ENCODE measurements at places on chromosomes 3 and 15.

DNA sequence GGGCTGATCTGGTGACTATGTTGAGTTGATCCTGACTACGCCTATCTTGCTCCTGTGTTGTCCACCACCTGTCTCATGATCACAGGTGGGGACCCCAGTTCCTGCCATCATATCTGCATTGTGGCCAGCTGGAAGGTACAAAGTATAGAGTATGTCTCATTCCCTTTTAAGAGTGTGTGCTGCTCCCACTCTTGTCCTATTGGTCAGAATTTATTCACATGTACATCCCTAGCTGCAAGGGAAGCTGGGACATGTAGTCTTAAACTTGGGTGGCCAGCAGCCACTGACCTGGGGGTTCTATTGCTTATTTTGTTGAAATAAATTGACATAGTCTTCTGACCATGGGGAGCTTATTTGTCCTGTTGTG lies 373.1 kb downstream of the PTPRG start:
- no peak for DNase-seq

- no peak for DNase-seq
Observed at GRCh38 chr3:41346698-41347270, 147.5 kb downstream of the CTNNB1 start.

DNA sequence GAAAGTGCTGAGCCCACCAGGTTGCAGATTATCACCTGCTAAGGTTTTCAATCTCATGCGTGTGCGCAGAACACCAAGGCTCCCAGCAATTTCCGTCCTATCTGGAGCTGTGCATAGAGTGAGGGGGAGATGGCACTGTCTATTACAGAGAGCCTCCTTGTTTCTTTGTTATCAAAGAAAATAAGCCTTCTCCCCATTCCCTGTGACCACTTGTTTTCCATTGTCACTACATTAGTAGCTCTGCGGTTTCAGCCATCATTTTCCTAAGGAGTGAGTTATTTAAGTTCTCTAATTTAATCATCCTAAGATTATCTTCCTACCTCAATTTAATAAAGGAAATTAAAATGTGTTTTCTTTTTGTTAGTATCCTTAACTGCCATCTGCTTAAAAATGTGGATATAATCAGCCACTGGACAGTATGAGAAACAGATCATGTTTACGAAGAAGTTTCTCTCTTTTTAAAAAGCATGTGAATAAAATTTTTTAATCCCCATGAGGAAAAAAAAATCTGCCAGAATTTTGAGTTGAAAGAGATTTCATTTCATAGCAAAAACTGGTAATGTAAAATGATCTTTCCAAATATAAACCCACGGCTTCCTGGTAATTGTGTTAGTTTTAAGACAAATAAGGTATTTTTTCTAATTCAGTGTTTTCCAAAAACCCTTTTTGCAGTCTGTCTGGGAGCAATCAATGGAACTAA lies 172.3 kb upstream of the UBE2E1 start:
- no peak for DNase-seq

GRCh38 chr3:27540231-27540630 lies 56.0 kb upstream of the SLC4A7 start:
- DNase-seq: no peak

DNA sequence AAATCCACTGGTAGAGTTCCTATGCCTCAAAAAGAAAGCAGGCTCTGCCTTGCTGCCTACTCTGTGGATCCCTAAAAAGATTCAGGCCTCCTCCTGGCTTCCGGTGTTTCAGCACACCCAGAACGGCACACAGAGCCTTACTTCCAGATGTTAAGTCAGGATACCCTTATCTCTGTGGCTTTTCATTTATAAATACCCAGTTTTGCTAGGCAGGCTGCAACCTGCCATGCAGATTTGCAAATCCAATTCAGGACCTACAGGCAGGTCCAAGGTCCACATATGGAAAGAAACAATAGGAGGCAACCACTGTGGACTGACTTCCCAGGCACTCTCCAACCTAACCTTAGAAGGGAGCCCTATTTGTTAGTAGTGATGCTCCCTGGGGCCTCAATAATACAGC lies 30.7 kb downstream of the EFL1 start:
- no peak for DNase-seq

DNA sequence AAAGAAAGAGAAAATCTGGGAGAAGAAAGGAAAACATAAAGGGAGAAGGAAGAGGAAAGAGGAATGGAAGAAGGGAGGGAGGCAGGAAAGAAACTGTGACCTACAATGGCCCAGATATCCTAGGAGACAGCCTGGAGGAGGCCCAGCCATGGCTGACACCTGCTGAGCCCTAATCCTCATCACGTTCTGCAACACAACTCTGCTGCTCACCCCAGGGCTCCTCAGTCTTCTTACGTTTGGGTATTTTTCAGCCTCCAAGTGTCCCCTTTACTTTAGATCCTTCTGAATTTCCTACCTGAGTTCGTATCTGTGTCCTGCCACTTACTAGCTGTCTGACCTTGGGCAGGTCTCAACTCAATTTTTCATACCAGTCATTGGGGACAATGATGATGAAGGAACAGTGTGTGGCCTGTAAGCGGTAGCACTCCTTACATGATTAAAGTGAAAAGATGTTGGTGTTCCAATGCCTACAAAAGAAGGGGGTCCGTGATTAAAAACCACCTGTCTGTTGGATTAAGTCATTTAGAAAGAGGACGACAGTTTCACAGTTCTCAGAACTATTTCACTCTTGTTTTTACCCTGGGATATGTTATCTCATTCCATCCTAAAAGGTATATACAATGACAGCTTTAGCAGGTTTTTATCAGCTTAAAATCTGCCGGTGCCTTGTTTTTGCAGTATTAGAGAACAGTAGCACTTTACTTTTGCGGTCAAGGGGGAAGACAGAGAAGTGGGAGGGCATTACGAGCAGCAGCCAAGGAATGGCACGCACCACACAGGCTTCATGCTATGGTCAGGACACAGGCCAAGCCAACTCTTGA lies 47.4 kb downstream of the CCR4 start:
- no peak for DNase-seq

DNA sequence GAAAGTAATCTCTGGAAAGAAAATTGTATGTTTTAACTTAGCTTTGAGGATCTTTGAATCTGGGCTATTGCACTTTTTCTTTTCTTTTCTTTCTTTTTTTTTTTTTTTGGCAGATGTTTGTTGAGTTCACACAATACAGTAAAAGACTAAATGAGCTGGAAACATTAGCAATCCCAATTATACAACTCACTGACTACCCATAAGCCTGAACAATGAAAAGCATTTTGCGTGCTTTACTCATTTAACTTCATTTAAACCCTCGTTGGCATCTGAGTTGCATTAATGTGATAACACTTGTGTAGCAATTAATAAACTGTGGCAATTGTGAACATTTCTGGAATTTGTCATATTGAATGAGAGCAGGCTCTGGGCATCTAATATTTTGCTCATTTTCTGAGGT lies 269.4 kb upstream of the RBMS3 start:
- DNase-seq: no peak

DNA sequence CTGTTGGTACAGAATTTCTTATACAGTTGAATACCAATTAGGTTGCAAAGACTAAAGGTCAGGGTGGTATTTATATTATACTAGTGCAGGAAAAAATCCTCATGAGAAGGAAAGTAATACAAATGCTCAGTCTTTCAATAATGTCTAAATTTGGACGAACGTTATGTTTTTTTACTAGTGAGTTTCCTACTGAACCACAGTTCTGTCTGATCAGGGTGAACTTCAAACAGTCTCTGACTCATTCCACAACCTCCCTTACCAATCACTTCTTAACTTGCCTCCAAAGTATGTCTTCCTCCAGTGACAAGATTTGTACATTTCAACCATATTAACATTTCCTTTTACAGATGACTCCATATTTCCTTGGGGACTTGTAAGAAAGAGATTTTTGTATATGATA lies 3.4 kb downstream of the TMEM212 start:
- DNase-seq: no peak

DNA sequence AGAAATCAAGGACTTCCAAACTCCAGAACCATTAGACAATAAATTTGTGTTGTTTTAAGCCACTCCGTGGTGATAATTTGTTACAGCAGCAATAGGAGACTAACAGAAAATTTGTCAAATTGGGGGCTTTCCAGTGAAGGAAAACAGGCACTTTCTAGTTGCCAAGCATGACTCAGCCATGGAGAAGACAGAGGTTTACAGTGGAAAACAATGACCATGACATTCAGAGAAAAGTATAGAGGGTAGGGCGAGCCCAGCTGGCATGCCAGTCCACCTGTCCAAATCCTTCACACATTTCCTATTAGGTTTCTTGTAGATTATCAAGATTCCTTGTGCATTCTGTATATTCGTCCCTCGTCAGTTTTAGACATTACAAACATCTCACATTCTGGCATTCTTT lies 24.9 kb downstream of the SLCO2A1 start:
- DNase-seq: no peak

- DNase-seq: no peak
Observed at GRCh38 chr3:185332026-185332735, 30.8 kb upstream of the MAP3K13 start.

GRCh38 chr15:24862726-24863521 lies 91.9 kb upstream of the SNRPN start:
- no peak for DNase-seq

- no peak for DNase-seq
Observed at GRCh38 chr15:77087213-77087612, 16.3 kb upstream of the TSPAN3 start.

- DNase-seq: no peak
Observed at GRCh38 chr3:40997711-40998519, 201.4 kb upstream of the CTNNB1 start.

DNA sequence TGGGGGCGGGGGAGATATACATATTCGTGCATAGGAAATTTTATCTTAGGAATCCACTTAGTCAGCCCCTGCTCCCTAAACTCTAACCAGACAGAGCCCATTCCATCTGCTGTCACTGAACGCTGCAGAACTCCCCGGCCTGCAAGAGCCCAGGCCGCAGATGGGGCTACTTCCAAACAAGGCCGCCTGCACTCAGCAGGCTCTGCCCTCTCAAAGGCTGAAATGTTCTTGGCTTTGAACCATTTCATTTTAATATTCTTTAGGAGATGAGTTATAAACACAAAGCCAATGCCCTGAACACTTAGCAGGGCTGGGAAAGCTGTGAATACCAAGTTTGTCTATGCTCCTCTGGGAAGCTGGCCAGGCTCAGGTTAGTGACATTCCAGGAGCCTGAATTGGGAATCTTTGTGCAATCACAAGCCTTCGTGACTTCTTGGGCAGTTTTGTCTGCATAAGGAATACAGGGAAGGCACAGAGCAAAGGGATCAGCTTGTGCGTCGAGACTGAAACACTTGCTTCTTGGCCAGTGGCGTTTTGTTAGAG lies 65.0 kb downstream of the SYNM start:
- no peak for DNase-seq

- no peak for DNase-seq
Observed at GRCh38 chr3:140088058-140088457, 153.1 kb downstream of the CLSTN2 start.

- DNase-seq: no peak
Observed at GRCh38 chr3:40120806-40121205, 188.7 kb upstream of the EIF1B start.

GRCh38 chr3:34037260-34037659 lies 238.8 kb downstream of the PDCD6IP start:
- no peak for DNase-seq

- no peak for DNase-seq
Observed at GRCh38 chr3:196315821-196316220, 2.2 kb downstream of the DYNLT2B start.

DNA sequence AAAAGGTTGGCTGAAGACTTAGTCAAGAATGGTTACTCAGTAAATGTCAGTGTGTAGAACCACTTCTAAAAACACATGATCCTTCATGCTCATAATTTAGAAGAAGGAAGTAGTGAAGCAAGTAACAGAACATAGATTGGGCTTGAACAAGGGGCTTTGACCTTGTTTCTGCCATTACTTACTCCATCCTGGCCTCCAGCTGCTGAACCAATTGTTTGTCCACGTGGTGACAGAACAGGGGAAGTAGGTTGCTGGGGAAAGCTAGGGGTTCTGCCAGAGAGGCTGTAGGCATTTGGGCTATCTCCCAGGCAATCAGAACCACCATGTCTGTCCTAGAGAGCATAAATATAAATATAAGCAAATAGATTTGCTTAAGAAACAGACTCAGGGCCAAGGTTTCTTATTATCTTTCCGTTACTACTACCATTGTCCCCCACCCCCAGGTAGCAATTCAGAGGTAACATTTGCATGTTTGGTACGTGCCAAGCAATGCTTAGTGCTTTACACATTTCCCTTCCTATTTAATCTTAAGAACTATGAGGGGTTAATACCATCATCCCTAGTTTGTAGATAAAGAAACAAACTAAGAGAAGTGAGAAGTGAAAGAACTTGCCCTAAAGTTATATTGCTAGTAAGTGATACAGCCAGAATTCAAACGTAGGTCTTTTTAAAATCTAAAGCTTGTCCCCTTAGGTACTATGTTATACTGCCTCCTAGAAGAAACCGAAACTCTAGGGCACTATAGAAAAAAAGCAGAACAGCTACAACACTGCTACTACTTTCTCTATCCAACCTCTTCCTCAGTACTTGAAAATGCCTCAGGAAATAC lies 3.0 kb upstream of the SPG11 start:
- no peak for DNase-seq

DNA sequence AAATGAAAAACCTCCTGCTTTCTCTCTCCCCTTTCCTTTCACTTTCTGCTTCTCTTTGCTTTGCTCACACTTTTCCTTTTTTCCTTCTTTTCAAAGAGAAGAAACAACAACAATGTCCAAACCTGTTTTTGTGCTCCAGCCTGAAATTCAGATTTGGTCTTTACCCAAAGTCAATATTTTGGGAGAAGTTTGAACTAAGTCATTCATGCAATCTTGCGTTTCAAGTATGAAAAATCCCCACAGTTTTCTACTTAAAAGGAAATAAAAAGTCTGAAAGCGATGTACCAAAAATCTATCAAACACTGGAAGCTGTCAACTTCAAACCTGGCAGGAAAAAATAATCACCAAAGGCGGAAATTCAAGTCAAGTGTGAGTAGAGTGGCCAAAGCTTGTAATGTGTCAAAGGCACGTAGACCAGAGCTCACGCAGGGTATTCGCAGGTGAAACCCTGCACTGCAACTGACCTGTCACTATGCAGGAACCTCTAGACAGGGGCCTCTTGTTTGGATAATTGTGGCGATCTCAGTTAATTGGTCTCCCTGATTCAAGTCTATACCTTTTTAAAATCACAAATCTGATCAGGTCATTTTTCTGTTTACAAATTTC lies 118.8 kb upstream of the GALNT15 start:
- DNase-seq: no peak

- no peak for DNase-seq
Observed at GRCh38 chr15:95784508-95784907, 546.0 kb upstream of the NR2F2 start.

DNA sequence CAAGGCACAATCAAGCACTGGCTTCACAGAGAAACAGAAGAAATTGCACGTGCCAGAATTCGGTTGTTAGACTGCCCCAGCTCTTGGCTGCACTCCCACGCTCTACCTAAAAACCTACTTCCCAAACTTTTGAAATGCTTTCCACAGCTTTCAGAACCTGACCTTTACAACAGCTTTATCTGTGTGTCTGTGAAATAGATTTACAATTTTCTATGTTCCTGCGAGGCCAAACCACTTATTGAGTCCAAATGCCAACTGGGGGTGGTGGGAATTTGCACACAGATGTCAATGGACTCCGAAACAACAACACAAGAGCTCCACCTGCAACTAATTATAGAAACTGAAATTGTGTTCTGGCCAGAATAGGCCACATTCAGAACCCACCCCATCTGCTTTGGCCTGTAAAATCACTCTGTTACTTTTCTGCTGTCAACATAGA lies 44.6 kb downstream of the ERC2 start:
- DNase-seq: no peak

Data from T-helper 9 cell (primary cell).